ENCODE measurements at places on chromosomes 6 and 20.

GRCh38 chr20:17759449-17759848 lies 59.7 kb downstream of the BANF2 start:
- no peak for DNase-seq

GRCh38 chr6:25717866-25718740 lies 36.4 kb upstream of the SLC17A4 start:
- no peak for DNase-seq

DNA sequence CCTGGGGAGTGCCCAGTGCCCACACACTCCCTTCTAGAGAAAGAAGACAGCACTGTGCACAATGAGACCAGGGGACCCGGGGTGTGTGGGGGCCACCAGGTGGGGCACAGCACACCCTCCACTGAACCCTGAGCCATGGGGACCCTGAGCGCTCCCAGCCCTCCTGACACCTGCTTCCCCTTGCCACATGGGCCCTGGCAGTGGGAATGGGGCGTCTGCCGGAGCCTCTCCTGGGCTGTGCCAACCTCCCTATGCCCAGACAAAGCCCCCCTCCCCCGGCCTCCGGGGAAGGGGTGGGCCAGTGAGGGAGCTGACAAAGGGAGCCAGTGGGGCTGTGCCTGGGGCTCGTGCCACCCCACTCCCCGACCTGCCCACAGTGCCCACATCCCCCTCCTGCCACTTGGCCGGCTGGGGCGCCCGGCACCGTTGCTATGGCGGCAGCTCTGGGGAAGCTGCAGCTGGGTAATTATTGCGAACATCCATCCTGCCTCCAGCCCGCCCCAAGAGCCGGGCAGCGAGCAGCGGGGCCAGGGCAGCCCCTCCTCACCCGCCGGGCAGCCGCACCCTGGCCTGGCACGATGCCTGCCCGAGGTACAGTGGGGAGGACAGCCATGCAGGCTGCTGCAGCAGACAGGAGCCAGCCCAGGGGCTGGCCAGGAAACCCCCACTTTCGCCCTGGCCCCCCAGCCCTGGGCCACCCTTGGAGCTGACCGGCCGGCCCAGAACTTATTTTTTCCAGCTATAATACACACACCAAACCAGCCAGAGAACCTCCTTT lies 41.9 kb upstream of the NOL4L start:
- no peak for DNase-seq

DNA sequence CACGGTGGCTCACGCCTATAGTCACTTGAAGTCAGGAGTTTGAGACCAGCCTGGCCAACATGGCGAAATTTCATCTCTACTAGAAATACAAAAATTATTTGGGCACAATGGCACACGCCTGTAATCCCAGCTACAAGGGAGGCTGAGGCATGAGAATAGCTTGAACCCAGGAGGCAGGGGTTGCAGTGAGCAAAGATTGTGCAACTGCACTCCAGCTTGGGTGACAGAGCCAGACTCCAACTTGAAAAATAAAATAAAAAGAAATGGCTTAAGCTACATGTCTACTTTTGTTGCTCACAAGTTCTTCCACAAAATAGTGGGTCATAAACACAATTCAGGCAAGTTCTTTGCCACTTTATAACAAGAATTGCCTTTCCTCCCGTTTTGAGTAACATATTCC lies 27.1 kb upstream of the B4GALT5 start:
- DNase-seq = no peak

GRCh38 chr20:20206788-20207187 lies 154.5 kb downstream of the CFAP61 start:
- DNase-seq = no peak

- DNase-seq = no peak
Measured at GRCh38 chr6:72709431-72709830, 87.6 kb downstream of the KCNQ5 start.

- no peak for DNase-seq
Measured at GRCh38 chr6:129606664-129607063, 103.3 kb downstream of the ARHGAP18 start.

DNA sequence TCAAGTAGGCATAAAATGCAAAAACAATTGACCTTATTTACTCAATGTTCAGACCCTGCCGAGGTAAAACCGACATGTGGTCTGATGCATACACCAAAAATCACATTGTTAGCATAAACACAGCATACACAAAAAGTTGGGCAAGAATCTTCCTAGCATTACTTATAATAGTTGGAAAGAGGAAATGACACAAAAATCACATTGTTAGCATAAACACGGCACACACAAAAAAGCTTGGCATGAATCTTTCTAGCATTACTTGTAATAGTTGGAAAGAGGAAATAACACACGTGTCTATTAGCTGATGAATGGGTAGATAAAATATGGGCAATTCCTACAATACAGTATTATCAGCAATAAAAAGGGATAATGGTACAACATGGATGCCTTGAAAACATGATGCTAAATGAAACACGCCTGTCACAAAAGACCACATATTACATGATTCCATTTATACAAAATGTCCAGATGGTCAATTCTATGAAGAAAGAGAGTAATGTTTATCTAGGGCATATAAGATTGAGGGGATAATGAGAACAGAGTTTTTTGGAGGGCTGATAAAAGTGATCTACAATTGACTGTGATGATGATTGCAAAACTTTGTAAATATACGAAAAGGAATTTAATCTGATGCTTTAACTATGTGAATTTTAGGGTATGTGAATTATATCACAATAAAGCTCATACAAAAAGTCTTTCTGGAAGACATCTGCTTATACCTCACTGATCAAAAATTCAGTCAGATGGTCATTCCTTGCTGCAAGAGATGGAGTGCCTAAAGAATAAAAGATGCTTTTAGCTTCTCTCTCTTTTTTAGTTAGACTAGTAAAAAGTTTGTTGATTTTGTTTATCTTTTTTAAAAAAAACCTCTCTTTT lies 1019.5 kb upstream of the CITED2 start:
- no peak for DNase-seq

DNA sequence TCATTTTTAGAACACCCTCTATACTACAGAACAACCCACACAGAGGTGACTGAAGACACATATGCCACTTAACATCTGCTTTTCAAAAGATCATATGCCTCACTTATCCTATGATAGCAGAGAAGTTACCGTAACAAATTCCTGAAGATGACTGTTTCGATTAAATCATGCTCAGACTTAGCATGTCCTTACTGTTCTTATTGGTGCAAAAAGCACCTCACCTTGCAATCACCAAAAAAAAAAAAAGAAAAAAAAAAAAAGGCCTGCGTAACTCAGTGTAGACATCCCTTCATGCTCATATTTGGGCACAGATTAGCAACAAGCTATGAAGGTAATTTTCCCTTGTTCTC lies 17.7 kb upstream of the DST start:
- DNase-seq = no peak

GRCh38 chr20:47262365-47263013 lies 94.0 kb downstream of the ZMYND8 start:
- no peak for DNase-seq

GRCh38 chr20:17893445-17893844 lies 75.1 kb downstream of the SNX5 start:
- no peak for DNase-seq

DNA sequence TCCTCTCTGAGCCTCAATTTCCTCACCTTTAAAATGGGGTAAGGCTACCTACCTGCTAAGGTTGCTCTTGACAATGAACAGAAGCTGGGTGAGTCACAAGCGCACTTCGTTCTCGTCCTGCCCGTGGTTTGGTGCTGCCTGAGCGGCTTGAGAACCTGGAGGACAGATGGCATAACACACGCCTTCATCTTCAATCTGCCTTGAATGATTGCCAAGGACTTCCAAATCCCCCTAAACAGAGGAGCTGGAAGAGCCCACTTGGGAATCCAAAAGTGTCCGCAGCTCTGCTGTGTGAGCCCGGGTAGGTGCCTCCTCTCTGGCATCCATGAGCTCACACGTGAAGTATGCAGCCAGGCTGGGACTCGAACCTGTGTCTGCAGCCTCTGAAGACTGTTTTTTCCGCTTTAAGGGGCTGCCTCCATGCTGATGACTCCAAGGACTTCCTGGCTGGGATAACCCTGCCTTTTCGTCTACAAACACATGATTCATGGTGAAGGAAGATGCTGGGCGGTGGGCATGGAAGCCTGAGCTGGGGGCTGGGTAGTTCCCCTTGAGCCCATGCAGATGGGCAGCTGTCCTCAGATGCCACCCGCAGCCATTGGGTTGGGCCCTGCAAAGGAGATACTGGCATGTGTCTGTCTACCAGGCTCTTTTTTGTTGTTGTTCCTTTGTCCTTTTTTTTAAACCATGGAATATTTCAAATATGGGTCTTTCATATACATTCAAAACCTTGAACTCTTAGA lies 25.3 kb upstream of the CSNK2A1 start:
- DNase-seq = no peak

DNA sequence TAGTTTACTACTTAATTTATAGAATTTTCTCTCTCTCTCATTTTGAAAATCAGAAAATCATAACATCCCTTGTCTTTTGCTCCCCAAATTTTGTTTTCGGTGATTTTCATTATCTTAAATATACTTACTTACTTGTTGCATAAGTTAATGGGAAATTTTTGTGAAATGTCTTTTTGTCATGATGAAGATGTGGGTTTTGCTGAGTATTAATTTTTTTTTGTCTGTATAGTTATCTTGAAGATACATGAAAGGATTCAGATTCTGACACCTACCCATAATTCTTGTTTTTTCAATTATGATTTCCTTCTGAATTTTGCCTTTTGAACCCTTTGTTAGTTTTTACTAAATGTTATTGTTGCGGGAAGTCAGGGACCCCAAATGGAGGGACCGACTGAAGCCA lies 817.9 kb downstream of the EYS start:
- no peak for DNase-seq

DNA sequence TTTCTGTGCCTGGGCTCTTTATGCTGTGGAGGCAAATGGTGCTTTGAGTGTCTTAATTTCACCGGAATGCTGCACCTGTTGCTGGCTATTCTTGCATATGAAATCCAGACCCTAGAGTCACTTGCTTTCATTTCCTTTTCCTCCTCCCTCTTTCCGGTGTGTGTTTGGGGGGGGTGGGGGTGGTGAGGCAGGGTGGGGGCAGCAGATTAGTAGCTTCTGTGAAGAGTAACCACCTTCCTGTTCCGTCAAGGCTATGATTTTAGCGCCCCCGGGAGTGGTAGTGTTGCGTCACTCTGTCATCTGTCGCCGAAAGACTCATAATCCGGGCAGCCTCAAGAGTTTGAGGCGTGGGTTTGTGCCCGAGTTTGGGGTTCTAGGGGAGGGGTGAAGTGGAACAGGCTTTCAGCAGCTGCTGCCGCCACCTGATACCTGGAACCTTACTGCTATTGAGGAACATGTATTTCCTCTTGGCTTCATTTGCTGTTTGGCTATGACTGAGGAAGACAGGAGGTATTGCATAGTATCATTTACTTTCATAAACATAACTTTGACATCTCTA lies 49.1 kb downstream of the UTRN start:
- DNase-seq = no peak

- no peak for DNase-seq
Measured at GRCh38 chr20:38498909-38499308, 26.3 kb downstream of the RALGAPB start.

DNA sequence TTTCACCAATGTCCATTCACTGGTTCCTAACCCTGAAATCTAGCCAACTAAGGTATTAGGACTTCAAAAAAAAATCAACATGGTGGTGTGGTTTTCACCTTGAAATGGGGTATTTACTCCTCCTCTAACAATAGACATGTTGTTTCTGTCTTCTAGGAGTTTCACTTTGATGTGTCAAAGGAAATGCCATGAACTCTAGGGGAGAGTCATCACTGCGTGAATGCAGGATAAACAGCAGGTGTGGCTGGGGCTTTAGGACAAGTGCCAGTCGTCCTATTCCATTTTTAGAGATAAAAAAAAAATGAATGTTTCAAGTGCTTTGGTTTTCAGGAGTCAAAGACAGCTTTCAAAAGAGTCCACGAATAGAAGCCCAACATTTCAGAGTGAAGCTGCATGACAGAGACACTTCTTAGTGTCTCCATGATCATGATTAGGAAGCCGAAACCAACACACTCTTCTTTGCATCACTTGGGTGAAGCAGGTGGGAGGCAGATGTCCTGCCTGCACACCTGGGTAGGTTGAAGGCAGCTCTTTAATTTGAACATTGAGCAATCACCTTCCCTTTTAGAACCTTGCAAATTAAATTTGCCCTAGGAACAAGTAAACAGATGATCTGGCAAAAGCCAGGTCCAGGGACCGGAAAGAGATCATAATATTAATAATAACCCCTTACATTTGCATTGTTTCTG lies 328.5 kb upstream of the PRDM1 start:
- no peak for DNase-seq

GRCh38 chr6:115078555-115078954 lies 735.7 kb upstream of the HS3ST5 start:
- DNase-seq = no peak

DNA sequence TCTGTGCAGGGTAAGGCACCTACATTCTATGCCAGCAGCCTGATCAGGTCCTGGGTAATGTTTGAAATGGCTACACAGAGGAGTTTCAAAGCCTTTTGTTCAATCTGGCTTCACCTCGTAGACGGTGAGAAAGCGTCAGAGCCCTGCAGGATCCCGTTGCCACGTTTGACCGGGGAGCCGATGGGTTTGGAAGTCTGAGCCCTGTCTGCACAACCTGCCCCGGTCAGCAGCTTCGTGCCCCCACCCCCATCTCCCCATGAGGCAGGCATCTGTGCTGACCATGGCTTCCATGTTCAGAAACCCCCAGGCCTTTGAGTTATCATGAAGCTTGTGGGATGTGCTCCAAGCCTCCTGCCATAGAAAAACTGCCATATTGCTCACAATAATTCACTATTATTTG lies 63.9 kb downstream of the PTPN1 start:
- no peak for DNase-seq

- no peak for DNase-seq
Measured at GRCh38 chr6:108715832-108716231, 132.4 kb upstream of the ARMC2 start.

- DNase-seq = no peak
Measured at GRCh38 chr20:11221046-11221445, 547.2 kb upstream of the JAG1 start.

DNA sequence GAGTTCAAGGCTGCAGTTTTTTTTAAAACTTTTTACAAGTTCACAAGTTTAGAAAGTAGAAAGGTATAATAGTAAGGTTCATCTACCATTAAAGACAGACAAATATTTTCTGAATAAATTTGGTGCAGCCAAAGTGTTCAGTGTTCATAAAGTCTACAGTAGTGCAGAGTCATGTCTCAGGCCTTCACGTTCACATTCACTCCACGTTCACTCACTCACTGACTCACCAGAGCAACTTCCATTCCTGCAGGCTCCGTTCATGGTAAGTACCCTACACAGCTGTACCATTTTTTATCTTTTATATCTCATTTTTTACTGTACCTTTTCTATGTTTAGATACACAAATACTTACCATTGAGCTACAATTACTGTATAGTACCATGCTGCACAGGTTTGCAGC lies 67.6 kb downstream of the B4GALT5 start:
- DNase-seq = no peak

GRCh38 chr6:19587238-19587942 lies 249.8 kb upstream of the ID4 start:
- DNase-seq = no peak

DNA sequence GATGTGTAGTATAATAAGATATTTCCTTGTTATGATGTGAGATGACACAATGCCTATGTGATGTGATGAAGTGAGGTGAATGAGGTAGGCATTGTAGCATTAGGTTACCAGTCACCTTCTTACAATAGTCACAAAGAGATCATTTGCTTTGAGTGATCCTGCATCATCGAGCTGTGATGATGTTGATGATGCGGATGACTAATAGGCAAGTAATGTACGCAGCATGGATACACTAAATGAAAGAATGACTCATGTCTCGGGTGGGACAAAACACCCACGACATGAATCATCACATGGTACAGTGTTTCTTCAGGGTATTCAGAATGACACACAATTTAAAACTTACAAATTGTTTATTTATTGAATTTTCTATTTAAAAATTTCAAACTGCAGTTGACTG lies 806.3 kb upstream of the GJE1 start:
- peak; percentile 14 for DNase-seq

GRCh38 chr6:36018339-36018738 lies 6.1 kb downstream of the SLC26A8 start:
- DNase-seq = no peak

Data from thoracic aorta (tissue), 2 donors.